ENCODE measurements at places on chromosomes 4 and X. TPM values are rescaled to one million over a fixed set of nuclear protein-coding genes. Genes with fewer than 3 reads are reported as not detected.

Gene MAGEA12
- not detected for total RNA-seq

Gene ARHGAP36
- not detected for total RNA-seq

Gene GK
- 38.7 TPM for total RNA-seq

Gene PAGE2B
- not detected for total RNA-seq

Gene POU3F4
- total RNA-seq, result not detected

DNA sequence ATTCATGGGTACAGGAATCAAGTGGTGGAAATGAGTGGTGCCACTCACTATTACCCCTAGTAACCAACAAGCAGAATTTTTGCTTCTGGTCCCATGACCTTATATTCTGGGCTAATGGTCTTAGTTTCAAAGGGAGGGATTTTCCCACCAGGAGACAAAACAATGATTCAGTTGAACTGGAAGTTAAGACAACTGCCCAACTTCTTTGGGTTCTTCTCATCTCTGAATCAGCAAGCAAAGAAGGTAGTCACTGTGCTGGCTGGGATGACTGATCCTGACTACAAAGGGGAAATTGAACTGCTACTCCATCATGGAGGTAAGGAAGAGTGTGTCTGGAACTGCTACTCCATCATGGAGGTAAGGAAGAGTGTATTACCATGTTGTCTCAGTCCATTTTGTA is 87.2 kb downstream of the IL13RA2 start:
- peak; percentile 35 for DNase-seq

DNA sequence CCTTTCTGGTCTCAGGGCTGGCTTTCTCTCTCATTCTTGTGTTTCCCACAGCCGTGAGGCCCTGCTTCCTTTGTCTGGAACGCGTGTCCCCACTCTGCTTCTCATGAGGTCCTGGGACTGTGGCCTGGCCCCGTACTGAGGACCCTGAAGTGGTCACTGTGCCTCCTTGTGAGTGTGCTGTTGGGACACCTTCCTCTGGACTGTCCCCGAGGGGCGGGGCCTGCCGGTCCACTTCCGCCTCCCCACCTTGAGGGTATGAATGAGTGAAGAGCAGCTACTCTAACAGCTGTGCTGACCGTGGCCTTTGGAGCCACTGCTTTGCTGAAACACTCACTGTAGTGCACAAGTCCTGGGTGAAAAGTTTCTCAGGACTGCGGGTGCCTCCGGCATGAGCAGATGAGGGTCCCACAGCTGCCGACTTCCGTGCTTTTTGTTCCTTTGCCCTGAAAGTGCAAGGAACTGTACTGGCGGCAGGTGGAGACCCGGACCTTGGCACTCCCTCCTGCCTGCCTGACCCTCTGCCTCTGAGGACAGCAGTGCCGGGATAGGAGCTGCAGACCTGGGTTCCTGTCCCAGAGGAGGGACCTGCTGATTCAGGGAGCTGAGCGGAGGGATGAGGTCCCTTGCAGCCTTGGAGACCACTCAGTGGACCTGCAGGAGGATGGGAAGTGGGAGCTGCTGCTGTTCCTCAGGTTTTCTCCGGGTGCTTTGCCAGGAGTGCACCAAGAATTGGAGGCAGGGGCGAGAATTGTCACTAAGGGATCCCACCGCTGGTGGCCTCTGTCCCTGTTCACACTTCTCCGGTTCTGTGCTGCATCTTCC is 38.0 kb downstream of the HTT-AS start:
- DNase-seq, result no peak

DNA sequence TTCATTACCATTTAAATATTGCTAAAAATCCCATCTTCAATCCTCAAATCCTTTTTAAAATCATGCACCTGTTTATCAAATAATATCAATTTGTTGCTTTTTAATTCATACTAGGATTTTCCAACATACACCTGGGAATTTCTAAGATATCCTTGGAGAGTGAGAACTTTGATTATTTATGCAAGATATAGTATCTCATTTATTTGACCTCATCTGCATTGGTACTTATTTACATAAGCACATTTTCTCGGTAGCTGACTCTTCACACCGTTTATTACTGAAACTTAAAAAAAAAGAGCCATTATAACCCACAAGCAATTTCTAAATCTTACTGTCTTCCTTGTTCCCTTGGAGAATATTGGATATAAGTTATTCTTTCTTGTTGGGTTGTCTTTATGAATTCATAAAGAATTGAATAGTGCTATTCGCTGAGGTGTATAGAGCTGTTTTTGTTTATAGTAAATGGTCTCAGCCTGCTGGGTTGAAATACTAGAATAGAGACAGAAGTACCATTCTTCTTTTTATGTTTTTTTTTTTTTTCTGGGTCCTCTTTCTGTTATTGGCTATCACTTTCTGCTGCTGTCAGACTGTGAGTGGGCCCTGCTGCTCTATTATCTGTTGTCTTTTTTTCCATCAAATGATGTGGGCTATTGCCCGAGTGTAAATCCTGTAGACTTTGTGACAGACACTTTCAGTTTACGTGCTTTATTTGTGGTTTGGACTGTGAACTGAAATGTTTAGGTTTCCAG is 2.9 kb downstream of the UGT8 start:
- DNase-seq, result no peak

DNA sequence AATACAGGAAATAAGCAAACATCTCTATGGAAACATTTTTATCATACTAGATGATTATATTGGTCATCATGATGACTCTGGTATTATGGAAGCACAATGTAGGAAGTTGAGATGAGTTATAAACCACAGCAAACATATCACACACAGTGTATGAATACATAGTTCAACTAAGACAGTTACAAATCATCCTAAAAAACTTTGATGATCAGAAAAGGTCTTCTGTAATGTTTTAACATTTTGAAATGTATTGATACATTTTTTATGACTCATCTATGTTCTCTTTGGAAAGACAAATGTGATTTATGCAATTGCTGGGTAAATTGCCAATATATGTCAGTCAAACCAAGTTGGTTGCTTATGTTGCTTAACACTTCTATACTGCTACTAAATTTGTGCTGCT is 4.8 kb downstream of the CXCL3 start:
- DNase-seq, result peak; percentile 92

DNA sequence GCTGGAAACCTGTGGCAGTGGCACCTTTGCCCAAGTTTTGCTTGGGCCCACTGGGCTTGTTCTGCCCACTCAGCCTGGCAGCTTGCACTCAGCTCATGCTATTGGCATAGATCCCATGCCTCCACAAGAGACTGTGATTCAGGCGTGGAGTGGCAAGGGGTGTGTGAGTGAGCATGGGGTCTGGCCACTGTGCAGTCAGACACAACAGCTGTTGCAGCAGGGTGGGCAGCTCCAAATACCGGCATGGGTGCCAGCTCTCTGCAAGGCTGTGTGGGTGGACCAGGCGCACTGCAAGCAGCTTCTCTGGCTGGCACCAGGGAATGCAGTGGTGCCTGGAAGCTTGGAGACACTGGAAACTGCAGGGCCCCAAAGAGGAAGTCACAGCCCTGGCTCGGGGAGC is 27.4 kb upstream of the DIPK2B start:
- DNase-seq, result no peak

GRCh38 chr4:145307763-145308430 is 127.5 kb upstream of the OTUD4 start:
- no peak for DNase-seq

- no peak for DNase-seq
Observed at GRCh38 chrX:17377795-17378194, 2.8 kb downstream of the NHS start.

DNA sequence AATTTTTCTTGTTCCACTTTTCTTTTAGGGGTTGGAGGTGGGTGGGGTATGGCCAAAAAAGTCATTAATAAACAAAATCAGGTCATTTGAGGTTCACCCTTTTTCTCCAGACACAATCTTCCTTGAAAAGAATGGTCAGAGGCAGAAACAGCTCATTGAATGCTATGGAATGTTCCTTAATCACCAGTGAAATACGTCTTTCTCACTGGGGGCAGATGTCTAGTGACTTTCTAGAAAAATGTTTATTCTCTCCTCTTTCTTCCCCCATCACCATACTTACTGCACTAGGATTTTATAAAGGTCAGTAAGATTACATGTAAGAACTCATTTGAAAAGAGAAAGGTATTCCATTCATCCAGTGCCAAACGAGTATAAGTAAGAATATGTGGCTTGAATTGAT is 44.5 kb downstream of the MGST2 start:
- DNase-seq, result peak; percentile 18

DNA sequence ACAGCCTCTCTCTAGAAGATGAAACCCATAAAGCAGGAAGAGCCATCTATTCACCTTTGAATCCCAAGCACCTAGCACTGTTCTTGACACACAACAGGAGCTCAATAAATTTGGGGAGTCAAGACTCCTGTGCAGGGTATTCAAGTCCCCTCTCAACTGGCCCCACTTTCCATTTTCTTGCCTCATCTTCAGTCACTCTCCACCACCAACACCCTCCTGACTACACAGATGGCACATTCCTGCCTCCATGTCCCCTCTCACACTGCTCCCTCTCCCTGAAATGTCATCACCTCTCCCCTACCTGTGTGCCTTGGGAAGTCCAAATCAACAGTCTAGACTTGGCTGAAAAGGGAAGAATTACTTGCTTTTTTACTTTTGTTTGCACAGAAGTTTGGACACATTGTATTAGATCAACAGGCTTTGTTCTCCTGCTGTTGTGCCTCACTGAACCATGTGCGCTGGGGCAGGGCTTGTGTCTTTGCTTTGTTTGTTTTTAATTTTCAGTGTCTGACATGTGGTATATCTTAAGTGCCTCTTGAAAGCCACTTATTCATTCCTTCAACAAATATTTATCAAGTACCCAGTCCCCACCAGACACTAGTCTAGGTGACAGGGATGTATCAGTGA is 85.1 kb downstream of the APBB2 start:
- no peak for DNase-seq

- DNase-seq, result peak; percentile 79
Observed at GRCh38 chr4:140150886-140151698, 2.9 kb downstream of the MAML3 start.

DNA sequence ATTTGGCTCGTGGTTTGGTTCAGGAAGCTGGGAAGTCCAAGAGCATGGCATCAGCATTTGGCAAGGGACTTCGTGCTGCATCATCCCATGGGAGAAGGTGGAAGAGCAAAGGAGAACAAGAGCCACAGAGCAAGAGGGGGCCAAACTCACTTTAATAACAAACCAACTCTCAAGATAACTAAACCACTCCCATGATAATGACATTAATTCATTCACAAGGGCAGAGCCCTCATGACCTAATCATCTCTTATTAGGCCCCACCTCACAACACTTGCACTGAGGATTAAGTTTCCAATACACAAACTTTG is 113.4 kb upstream of the ATXN3L start:
- DNase-seq, result no peak

DNA sequence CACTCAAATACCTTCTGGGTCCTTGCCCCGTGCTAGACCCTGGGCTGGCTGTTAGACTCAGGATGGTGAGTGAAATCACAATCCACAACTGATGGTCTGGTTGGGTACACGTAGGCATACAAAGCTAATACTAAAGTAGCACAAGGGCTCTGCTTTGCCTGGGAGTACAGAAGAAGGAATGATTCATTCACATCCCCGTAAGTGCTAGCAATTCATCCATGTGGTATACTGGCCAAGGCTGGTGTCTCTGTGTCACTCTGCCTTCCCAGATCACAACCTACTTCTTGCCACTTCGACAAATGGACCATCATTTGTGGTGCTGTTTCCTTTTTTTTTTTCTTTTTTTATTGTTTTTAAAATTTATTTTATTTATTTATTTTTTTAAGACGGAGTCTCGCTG is 19.7 kb upstream of the RBM47 start:
- DNase-seq, result no peak

DNA sequence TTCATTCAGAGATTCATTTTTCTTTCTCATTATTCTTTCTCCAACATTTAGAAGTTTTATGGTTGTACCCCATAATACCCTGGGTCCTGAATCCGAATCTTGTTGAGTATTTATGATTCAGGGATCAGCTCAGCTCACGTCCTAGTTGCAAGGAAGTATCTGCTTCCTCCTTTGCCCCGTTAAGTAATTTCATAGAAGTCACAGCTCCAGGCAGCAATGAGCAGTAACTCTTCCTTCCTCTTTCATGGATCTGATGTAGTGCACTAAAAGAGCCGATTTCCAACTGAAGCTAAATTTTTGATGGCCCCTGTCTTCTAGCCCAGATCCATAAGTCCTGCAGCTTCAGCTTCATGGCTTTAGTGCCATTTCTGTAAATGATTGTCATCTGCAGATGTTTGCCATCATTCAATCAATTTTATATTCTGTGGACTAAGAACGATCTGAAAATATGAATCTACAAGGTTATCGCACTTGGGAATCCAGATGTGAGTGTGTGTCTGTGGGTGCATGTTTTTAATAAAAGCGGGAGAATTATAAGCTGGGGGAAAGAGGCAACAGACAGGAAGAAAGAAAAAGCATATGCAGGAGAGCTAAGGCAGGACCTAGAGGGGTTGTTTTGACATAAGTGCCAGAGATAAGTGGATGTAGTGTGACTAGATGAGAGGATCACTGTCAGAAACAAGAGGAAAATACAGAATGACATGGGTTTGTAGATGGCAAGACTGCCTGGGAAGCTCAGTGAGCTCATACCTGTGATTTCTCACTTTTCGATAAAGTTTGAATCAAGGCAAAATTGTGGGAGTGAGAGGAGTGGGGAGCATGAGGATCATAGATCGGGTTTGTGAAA is 17.5 kb downstream of the VEGFD start:
- no peak for DNase-seq

Measured in bronchial epithelial cell (primary cell).